Naive thymus-derived CD8-positive, alpha-beta T cell (primary cell): ENCODE measurements at places on chromosomes 7 and 10.

DNA sequence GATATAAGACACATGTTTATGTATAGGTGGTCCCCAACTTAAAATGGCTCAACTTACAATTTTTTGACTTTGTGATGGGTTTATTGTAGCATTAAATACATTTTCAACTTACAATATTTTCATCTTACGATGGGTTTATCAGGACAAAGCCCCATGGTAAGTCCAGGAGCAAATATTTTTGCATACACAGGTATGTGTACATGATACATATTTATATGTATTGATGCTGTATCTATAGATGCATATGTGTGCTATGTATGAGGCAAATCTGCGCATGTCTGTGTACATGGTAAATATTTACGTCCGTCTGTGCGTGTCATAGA lies 664 bp upstream of the UBE3C start:
- DNase-seq, result no peak

- DNase-seq, result no peak
Measured at GRCh38 chr10:50392966-50393718, 141.8 kb upstream of the ASAH2 start.

DNA sequence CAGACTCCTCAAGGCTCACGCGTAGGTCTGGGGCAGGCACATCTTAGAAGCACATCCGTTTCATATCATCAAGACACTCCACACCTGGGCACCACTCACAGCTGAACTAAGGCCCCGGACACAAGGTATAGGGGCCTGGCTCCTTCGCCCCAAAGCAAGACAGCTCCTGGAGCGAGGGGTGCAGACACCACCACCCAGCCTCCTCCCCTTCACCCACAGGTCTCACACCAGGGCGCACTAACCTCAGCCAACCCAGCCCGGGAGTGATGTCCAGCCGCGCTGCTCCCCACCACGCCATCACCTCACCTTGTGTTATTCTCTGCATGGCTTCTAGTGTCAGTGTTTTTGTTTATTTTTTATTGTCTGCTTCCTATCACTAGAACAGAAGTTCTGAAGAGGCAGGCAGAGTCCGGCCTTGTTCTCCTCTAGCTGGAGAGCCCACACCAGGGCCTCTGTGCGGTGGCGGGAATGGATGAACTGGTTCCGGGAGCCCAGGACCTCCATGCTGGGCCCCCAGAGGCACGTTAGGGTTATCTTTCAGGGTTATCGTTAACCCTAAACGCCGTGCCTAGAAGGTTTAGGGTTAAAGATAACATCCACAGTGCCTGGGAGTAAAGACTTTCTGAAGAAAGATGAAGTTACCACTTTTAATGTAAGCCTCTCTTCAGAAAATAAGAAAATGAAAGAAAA lies 21.8 kb downstream of the BRI3 start:
- no peak for DNase-seq

- DNase-seq, result no peak
Measured at GRCh38 chr7:113968713-113969112, 49.9 kb upstream of the PPP1R3A start.

- DNase-seq, result no peak
Measured at GRCh38 chr10:88347022-88347421, 236.1 kb downstream of the RNLS start.

- no peak for DNase-seq
Measured at GRCh38 chr10:119209736-119210355, 2.5 kb downstream of the GRK5 start.

- no peak for DNase-seq
Measured at GRCh38 chr7:87658553-87658952, 30.4 kb downstream of the RUNDC3B start.

DNA sequence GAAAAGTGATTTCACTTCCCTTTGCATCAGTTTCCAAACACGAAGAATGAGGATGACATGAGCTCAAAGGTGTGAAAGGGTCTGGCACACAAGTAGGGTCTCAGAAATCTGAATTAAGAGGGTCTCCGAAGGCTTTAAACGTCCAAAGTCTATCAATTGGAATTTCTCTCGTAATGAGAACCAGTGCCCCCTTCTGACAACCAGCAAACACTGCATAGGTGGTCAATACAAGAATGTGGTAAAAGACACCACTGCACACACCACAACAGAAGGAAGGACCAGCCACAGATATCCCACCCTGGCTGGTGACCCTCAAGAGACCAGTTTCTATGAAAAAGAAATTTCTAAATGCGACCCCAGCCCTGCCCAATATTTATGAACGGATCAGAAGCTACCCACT lies 78.1 kb downstream of the CALN1 start:
- no peak for DNase-seq

DNA sequence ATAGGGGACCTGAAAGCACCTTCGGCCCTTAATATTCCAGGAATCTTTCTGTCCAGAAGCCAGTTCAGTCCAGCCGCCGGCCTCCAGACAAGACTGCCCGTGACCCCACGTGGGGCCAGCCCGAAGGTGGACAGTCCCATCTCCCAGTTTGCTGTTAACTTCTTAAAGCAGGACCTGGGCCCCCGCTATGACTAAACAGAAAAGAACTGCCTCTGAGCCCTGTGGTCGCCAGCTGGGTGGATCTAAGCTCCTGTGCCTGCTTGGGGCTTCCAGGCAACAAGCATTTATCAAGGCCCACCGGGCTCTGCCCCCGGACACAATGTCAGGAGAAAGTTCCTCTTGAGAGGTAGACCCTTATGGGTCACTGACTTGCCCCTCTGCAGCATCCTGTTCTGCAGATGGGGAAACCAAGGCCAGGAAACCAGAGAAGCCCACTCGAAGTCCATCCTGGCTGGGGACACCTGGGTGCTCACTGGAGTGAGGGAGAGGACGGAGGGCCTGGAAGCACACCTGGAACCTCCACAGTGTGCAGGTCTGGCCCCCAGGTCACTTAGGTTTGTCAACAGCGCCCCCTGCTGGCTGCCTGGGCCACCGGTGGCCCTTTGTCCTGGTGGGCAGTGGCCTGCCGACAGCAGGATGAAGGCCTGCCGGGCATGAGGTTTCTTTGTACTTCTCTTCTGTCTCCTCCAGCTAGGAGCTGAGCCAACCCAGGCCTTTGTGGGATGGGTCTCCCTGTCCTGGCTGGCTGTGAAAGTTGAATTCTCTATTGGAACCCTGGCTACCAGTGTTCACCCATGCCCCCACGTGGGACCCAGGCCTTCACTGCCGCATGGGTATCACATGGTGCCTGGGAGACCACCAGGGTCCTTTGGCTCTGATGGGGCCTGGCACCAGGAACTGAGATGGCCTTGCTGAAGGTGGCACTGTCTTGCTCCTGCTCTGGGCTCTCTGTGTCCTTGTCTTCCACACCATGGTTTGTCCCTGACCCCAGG lies 128.0 kb downstream of the ZMIZ1 start:
- peak; percentile 68 for DNase-seq

DNA sequence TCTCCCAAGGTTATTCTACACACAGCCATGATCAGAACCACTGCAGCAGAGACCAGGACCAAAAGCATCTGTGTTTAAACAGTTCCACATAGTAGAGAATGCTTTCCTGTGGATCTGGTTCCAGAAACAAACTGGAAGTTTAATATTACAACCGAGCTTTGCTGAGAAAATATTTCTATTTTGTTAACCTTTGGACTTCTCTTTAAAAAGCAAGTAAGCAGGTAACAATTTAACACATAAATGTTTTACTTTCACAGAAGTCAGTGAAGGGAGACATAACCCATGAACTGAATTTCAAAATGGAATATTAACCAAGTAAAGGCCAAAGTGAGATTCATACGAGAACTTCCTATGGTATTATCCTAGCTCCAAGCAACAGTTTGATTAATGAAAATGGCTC lies 98.6 kb upstream of the PHYHIPL start:
- DNase-seq, result no peak

- DNase-seq, result no peak
Measured at GRCh38 chr10:30850776-30851175, 180.9 kb downstream of the ZNF438 start.

GRCh38 chr10:102285133-102285532 lies 39.8 kb downstream of the GBF1 start:
- DNase-seq, result no peak

- no peak for DNase-seq
Measured at GRCh38 chr7:56046721-56047445, 4.4 kb downstream of the PSPH start.

- DNase-seq, result no peak
Measured at GRCh38 chr10:100749059-100749308, 3.6 kb downstream of the PAX2 start.

- no peak for DNase-seq
Measured at GRCh38 chr10:86391986-86392722, 25.6 kb upstream of the GRID1 start.

DNA sequence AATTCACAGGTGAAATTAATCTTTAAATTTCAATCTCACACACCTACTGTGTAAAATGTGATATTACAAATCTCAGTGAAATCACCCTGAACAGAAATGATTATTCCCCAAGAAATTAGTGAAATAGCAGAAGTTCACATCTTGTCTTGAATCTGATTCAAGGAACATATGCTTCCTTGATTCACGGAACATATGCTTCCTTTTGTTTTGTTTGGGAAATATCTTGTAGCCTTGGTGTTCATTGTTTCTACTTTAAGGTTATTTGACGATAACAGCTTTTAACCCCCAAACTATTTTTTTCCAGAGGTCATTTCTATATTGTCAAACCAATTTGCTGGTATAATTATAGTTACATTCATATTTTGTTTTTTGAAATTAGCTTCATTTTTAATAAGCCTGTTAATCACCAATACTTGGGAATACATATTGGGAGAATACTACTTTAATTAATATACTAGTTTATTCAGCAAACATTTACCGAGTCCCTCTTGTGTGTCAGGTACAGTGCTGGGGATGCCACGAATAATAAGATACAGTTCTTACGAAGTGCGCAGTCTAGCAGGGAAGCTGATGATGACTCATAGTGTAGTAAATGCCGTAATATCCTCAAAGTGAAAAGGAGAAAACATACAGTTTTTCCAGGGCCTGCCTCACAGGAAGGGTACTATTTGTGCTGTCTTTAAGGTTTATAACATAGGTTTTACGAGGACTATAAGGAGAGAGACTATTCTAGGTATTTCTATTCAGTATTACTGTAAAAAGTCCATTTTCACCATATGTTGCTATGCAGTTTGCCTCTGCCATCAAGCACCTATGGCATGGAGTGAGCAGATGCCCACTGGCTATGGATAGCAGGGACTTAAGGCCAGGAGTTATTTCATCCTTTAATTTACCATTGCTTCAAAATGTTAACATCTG lies 32.5 kb downstream of the PRKAR2B start:
- DNase-seq, result no peak

GRCh38 chr7:136324073-136324704 lies 347.0 kb upstream of the MTPN start:
- DNase-seq, result no peak

- DNase-seq, result no peak
Measured at GRCh38 chr10:64708884-64709681, 1187.9 kb downstream of the REEP3 start.

- DNase-seq, result no peak
Measured at GRCh38 chr10:34723750-34724149, 91.3 kb downstream of the PARD3 start.

DNA sequence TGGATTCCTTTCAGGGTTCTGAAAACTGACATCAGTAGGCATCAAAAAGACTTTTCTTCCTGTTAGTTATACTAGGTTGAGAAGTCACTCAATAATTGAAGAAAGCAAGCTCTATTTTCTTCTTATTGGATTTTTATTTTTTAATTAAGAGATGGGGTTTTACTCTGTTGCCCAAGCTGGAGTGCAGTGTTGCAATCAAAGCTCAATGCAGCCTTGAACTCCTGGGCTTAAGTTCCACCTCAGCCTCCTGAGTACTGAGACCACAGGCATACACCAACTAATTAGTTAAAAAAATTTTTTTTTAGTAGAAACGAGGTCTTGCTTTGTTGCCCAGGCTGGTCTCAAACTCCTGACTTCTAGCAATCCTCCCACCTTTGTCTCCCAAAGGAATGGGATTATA lies 28.0 kb downstream of the PIP4K2A start:
- no peak for DNase-seq

GRCh38 chr10:110783509-110784107 lies 88.1 kb upstream of the PDCD4 start:
- peak; percentile 67 for DNase-seq

DNA sequence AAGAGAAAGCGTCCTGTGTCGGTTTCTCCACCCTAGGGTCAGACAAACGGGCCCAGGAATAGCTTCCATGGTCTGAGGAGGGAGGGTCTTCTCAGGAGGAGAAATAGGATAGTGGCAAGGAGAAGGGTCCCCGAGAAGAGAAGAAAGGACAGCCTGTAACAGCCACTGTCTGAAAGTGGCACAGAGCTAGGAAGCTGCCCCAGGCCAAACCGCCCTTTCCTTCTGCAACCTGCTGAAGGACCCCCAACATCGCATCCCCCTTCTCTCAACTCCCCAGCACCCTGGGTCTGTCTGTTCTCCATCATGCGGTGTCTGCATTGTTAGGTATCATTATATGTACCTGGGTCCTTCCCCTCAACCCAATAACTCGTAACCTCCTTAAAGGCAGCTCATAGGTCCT lies 47.1 kb downstream of the COL17A1 start:
- DNase-seq, result no peak

- DNase-seq, result no peak
Measured at GRCh38 chr7:110386006-110386405, 704.9 kb upstream of the LRRN3 start.

DNA sequence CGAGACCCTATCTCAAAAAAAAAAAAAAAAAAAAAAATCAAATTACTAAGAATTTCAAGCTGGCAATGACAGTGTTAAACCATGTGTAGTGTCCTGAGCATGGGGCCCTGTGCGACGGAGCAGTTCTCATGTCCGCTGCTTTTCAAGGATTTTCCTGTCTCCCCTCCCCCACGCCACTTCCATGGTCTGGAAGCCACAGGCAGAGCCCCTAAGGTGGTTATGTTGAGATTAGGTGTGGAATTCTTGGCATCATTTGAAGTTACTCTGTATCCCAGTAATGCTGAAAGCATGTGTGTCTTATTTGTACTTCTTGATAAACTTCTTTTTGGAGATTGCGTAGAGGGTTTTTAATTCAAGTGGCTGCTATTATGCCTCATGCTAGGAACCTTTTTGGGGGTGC lies 65.2 kb downstream of the PFKFB3 start:
- DNase-seq, result no peak

- no peak for DNase-seq
Measured at GRCh38 chr10:113965077-113965476, 78.6 kb upstream of the ADRB1 start.

DNA sequence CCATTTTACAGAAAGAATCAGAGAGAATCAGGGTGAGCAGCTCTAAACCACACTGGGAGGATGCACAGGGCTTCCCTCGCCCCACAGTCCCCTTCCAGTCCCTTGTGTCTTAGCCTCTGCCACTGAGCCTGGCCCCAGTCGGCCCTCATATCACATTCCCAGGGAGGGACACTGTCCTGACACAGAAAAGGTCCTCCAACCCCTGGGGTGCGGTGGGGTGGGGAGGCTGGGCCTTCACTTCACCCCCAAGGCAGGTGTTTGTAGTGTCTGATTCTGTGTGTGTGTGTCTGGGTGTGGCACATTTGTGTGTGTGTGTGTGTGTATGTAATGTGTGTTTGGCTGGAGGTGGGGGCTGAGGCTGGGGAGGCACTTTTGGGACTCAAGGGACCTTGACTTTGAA lies 1.8 kb upstream of the KCP start:
- no peak for DNase-seq
